ENCODE measurements at places on chromosomes 6 and 20.

DNA sequence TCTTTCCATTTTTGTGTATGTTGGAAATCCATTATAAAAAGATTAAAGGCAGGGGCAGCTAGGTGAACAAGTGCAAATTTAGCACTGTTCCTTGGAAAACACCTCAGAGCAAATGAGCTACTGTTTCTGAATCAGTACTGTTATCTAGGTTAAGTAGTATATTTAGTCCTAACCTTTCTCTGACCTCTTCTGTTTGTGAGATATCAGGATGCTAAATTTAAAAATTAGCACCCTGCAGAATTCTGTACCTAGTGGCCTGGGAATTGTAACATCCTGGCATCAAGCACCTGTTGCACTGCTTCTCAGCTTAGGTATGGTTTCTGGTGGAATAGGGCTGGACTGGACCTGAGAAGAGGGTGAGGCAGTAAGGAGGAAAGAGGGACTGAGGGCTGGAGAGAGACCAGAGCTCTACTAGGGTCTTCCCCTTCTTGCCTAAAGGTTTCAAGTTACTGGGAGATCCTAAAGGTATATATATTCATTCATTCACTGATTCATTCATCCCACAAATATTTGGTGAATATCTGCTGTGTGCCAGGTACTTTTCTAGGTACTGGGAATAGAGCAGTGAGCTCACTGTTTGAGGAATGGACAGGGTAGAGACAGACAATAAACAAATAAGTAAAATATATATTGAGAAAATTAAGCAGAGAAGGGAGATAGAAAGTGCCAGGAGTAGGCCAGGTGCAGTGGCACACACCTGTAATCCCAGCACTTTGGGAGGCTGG is 5.2 kb downstream of the ZNF76 start:
- H3K27me3 ChIP-seq, result no peaks in the 10 kb centered on the region
- H3K36me3 ChIP-seq, result no peaks in the 10 kb centered on the region
- DNase-seq, result no peak
- no peak overlapping the region for H3K4me3 ChIP-seq
- no peak overlapping the region for H3K27ac ChIP-seq

GRCh38 chr6:85431271-85431670 is 18.6 kb upstream of the NT5E start:
- H3K27me3 ChIP-seq, result no peaks in the 10 kb centered on the region
- DNase-seq, result no peak
- H3K4me1 ChIP-seq, result no peaks in the 10 kb centered on the region
- no peaks in the 10 kb centered on the region for H3K36me3 ChIP-seq

DNA sequence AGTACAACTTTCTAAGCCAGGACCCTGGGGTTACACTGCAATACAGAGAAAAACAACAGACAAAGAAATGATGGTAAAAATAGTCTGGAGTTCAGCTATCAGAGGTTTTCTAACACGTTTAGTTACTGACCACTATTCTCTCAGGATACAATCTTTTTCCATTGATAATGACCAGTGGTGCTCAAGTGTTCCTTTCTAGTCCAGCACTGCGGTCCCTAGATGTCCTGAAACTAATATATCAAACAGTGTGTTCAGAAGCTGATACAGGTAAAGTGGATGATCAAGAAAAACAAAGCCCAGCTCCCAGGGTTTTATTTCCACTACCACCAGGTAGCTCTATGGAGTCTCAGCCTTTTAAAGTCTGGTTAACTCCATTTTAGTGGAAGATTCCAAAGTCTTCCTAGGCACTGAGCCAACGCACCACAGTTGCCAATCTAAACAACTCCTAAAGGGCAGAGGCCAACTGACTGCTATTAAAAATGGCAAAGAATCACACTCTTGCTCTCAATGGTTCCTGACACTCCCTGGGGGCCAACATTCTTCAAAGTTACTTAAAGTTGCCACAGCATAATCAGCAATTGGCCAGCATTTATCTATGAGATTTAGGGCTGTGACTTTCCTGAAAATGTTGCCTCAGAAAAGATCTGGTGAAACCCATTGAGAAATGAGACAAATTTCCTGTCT is 38.2 kb downstream of the DZANK1 start:
- no peak for DNase-seq
- no peaks in the 10 kb centered on the region for H3K4me1 ChIP-seq
- no peaks in the 10 kb centered on the region for H3K36me3 ChIP-seq

DNA sequence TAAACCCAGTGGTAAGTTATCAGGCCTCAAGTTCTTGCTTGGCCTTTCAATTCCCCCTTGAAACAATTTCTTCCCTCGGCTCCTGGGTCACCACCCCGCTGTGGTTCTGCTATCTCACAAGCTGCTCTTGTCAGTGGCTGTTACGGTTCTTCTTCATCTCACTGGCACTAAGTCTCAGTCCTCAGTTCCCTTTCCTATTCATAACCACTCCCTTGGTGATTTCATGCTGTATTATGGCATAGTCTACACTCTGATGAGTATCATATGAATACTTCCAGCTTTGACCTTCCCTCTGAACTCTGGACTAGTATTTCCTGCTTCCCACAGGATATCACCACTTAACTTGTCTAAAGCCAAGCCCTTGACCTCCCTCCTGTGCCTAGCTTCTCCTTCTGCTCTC is 7.9 kb downstream of the TAAR1 start:
- no peaks in the 10 kb centered on the region for H3K36me3 ChIP-seq
- no peak overlapping the region for H3K4me3 ChIP-seq
- H3K27ac ChIP-seq, result no peak overlapping the region
- no peak for DNase-seq
- no peaks in the 10 kb centered on the region for H3K4me1 ChIP-seq
- H3K27me3 ChIP-seq, result no peaks in the 10 kb centered on the region

GRCh38 chr6:105257340-105257739 is 77.5 kb upstream of the POPDC3 start:
- H3K27me3 ChIP-seq, result no peaks in the 10 kb centered on the region
- no peaks in the 10 kb centered on the region for H3K36me3 ChIP-seq
- no peaks in the 10 kb centered on the region for H3K4me1 ChIP-seq
